ENCODE measurements at places on chromosomes 7 and 10.

GRCh38 chr10:36462194-36462593 is 663.2 kb upstream of the ANKRD30A start:
- DNase-seq, result no peak

DNA sequence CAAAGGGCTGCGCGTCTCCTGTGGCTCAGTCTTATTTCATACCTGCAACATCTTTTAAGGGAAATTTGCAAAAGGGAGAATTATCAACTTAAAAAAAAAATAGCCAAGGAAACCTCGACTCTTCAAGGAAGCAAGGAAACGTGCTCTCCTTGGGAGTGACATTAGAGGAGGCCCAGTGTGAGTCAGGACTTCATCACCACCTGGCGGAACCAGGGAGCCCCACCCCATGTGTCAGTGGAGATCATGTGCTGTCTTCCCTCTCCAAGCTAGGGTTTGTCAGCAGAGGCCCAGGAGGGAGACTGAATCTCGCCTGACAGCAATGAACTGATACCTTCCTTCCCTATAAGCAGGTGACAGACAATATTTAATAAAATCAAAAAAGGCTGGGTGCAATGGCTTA is 28.9 kb downstream of the POR start:
- DNase-seq, result peak; percentile 41

DNA sequence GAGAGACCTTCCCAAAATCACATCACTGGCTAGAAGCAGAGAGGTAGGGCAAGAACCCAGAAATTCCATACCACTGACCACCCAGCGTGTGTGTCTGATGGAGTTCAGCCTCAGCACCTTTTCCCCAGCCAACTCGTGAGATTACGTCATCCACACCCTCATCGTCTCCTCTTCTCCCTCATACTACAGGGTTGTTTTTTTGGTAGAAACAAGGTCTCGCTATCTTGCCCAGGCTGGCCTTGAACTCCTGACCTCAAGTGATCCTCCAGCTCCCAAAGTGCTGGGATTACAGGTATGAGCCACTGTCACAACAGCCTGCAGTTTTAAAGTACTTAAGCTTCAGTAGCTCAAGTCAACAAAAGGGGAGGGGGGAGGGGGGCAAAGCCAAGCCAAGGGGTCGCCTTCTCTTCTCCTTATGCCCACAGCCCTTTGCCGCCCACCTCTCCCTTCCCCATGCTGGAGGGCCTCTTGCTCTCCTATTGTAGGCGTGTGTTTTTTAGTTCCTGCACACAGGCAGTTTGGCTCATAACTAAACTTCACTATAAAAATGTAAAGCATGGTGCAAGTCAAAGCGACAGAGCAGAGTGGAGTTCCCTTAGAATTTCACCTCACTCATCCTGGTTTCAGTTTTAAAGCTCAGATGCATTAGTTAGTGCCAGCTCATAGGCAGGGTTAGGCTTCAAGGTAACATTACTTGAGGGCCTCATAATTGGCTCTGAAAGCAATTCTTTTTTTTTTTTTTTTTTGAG is 5.2 kb upstream of the PRDX3 start:
- no peak for DNase-seq

DNA sequence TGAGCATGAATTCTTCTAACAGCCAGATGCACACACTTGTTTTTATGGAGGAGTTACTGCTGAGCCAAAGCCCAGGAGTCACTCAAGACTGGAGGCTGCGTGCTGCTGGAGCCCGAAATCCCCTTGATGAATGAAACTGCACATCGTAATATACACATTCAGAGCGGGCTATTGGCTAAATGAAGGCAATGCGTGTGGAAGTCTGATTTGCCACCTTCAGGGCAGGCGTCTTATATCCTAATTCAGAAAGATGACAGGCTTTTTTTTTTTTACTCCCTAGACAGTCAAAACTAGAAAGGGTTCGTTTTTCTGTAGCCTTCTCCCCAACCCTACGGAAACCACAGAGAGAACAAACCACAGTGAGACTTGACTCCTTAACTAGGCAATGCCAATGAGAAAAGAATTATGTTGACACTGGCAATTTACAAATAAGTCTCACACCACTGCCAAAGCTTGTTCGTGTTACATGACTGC is 227.2 kb upstream of the KLF14 start:
- DNase-seq, result no peak

GRCh38 chr10:85861513-85862197 is 504.9 kb downstream of the GRID1 start:
- no peak for DNase-seq

- no peak for DNase-seq
These were observed 121.0 kb downstream of the ITIH5 start for GRCh38 chr10:7545792-7546191.

DNA sequence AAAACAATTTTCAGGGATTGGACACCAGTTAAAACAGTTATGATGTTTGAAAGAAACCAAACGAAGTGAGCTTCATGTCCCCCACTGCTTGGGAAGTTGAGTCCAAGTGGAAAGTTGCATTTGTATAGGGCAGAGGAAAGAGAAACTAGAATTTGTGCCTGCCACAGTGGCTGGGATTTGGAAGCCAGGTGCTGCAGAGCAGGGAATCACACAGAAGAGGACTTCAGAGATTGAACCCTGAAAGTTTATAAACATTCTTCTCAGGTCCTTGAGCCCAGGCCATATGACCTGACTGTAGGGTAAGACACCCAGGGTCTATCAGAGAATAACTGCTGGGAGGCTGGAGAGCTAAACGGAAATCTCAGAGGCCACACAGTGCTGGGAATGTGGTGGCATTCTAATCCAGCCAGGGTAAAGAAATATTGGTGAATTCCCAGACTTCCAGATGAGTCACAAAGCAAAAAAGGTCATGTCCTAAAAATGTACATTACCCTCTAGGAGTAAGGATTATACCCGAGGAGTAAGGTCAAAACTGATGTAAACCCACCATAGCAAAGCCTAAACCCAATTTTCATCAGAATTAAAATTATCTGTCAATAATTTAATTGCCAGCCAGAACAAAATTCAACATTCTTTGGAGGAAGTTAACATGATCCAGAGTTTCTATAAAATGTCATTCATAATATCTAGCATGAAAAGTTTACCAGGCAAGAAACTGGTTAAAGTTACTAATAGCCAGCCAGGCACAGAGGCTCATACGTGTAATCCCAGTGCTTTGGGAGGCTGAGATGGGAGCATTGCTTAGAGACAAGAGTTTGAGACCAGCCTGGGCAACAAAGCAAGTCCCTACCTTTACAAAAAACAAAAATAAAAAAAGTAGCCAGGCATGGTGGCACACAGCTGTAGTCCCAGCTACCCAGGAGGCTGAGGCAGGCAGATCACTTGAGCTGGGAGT is 31.2 kb downstream of the TOMM7 start:
- no peak for DNase-seq

DNA sequence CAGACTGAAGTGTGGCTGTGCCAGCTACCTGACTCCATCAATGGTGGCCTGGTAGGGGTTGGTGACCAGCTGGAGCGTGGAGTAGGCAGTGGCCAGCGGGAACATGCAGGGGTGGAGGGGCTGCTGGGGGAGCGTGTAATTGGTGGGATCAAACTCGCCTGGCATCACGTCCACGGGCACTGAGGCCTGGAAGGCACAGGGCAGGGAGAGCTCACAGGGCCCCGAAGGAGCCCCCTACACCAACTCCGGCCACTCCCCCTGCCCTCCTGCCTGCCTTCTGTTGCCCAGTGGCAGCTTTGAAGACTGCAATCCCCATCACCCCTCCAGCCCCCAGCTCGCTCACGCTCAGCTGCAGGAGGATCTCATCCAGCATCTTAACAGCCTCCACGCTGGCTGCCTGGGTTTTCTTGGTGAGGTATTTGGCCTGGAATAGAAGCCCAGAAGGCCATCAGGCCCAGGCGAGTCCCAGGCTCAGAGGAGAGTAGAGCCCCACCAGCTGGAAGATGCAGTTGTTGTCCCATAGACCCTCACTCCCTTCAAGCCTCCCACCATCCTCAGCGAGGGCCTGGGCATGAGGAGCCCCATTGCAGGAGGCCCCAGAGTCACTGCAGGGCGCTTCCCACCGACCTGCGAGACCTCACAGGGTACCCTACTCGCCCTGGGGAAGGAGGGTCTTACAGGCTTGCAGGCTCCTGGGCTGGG is 7.1 kb downstream of the POLD2 start:
- no peak for DNase-seq

GRCh38 chr10:34911661-34912205 is 96.6 kb upstream of the PARD3 start:
- DNase-seq, result no peak

GRCh38 chr7:41900532-41900931 is 197.6 kb upstream of the INHBA start:
- no peak for DNase-seq

- DNase-seq, result no peak
These were observed 85.2 kb downstream of the VTI1A start for GRCh38 chr10:112532189-112532588.

- no peak for DNase-seq
These were observed 48.9 kb downstream of the ZNF277 start for GRCh38 chr7:112255388-112255720.

GRCh38 chr7:21579341-21580072 is 36.7 kb downstream of the DNAH11 start:
- no peak for DNase-seq

GRCh38 chr7:126079151-126079550 is 1149.5 kb upstream of the POT1 start:
- DNase-seq, result no peak

GRCh38 chr10:45646384-45647050 is 26.1 kb downstream of the ZFAND4 start:
- no peak for DNase-seq

DNA sequence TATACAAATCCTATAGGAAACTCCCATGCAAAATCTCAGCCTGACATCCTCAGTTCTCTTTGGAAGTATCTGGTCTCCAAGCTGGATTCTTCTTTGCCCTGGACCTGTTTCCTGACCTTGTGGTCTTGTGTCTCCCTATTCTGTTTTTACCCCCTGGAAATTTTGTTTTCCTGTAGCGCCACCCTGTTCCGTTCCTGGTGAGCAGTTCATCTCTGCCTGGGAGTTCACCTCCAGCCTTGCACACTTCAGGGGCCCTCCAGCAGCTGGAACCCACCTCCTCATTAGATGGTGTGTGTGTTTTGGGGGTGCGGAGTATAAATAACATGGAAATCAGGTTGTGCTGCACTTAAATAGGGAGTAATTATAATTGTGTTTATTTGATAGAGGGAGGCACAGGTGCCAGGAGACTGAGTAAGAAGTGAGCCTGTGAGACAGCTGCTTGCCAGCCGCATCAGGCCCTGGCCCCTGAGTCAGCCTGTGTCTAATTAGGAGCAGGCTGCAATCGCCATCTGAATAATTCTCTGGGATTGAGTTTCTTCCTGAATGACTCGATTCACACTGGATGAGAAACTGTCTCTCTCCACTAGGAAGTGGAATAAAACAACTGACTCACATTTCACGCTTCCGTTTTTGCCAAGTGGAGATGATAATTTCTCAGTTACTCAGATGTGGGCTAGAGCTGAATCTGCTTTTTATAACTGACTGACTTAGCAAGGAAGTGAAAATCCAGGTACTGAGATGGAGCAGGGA is 69.4 kb upstream of the HECTD2 start:
- DNase-seq, result peak; percentile 75

- DNase-seq, result no peak
These were observed 73.5 kb upstream of the RSU1 start for GRCh38 chr10:16890691-16891090.

GRCh38 chr10:100192350-100192749 is 6.5 kb upstream of the ERLIN1 start:
- DNase-seq, result no peak

GRCh38 chr7:131355917-131356777 is 28.5 kb downstream of the MKLN1 start:
- no peak for DNase-seq

DNA sequence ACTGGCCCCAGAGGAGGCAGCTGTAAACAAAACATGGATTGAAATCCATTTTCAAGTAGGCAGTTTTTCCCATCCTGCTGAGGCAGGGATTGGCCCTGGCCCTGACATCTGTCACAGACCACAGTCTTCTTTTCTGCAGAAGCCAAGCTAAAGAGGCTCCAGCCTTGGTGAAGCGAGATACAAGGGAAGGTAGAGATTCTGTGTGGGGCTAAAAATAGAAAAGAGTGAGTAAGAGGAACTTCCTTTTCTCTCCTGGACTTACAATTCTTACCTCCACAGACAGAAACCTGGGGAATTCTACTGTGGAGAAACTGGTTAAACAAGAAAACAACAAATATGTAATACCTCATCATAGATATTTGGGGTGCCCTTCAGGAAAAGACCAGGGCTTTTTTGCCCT is 624.8 kb upstream of the FZD8 start:
- no peak for DNase-seq

GRCh38 chr10:7703140-7703539 is at the start of gene ITIH2:
Gene ITIH2, plus strand, starts transcription at chr10:7703316. Its CDS starts 119 bp downstream, at chr10:7703435.
- DNase-seq, result no peak

GRCh38 chr7:32533276-32534029 is 38.2 kb downstream of the AVL9 start:
- DNase-seq, result no peak

Data from keratinocyte (primary cell).